ENCODE measurements at places on chromosomes 2 and 18.

- no peak for DNase-seq
Observed at GRCh38 chr2:143296089-143296488, 166.9 kb downstream of the ARHGAP15 start.

DNA sequence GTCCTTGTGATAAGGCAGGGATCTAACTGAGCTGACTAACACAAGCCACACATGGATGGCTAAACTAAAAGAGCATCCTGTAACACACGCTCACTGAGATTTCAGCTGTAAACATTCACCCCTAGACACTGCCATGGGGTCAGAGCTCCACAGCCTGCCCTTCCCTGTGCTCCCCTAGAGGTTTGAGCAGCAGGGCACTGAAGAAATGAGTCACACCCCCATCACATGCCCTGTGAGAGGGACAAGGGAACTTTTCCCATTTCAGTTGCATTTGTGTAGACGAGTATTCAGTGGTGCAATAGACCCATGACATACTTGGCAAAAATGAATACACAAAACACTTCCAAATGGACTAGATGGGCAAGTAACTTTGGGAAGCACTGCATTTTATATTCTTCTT lies 402.4 kb upstream of the LRRTM1 start:
- DNase-seq: no peak

DNA sequence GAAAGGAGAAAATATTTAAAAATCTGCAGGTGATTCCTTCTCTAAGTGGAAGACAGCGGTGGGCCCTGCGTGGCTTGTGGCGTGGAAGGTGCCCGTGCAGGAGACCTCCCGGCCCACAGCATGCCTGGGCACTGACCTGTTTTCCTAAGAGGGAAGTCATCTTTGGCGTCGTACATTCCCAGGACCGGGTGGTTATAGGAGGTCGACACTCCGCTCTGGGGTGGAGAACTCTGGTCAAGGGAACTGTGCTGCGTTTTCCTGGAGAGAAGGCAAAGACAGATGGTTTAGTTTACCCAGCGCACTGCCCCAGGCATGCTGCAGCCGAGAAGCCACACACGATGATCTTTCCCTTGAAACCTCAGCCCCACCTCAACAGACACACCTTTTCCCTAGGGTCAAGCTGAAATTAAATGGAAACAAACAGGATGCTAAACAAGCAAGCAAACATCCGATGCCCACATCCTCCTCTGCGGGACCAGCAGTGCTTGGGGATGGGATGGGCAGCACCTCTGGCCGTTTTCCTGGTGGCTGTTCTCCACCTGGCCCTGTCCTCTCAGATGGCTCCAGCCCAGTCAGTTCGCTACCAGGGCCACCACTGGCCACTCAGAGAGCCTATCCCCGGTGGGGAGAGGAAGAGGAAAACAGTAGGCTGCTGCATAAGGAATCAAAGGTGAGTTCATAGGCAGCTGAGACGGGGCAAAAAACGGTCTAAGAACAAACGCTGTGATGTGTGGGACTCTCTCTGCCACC lies 244.1 kb downstream of the HDAC4 start:
- DNase-seq: no peak

- peak; percentile 7 for DNase-seq
Observed at GRCh38 chr2:23092831-23093230, 292.1 kb upstream of the KLHL29 start.

DNA sequence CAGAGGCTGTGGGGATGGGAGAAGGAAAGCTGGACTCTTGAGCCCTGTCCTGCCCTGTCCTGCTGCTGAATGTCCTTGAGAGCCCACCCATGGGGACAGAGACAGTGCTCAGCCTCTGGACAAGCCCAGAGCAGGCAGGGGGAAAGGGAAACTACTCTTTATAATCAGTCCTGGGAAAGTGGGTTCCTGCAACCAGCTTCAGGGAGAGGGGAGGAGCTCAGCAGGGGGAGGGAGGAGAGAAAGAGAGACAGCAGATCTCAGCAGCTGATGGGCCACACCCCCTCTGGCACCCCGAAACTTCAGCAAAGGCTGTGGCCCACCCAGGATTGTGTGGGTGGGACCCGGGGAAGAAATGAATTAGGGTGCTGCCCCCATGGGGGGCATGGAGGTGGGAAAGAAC lies 11.6 kb downstream of the ECEL1 start:
- DNase-seq: no peak

GRCh38 chr2:134536296-134536695 lies 182.5 kb downstream of the TMEM163 start:
- DNase-seq: no peak

- no peak for DNase-seq
Observed at GRCh38 chr2:65630643-65631042, 198.2 kb upstream of the SPRED2 start.

- DNase-seq: no peak
Observed at GRCh38 chr2:64915510-64915900, 73.7 kb upstream of the SLC1A4 start.

GRCh38 chr2:239303711-239304532 lies 96.9 kb downstream of the HDAC4 start:
- DNase-seq: no peak

DNA sequence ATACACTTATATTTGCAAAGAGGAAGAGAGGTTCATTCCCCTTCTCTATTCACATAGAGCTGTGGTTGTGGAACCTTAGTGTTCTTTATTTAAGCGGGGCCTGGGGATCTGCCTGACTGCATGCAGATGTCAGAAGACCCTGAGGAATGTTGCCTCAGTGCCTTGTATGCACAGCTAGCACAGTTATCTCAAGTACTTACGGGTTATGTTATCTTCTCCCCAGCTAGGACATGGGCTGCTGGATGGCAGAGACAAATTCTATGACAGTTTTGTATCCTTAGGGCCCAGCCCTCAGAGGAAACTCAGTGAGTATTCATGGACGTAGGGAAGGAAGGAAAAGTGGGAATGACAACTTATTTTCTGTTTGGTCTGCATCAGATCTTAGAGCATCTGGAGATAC lies 37.7 kb upstream of the RTN4 start:
- peak; percentile 57 for DNase-seq

DNA sequence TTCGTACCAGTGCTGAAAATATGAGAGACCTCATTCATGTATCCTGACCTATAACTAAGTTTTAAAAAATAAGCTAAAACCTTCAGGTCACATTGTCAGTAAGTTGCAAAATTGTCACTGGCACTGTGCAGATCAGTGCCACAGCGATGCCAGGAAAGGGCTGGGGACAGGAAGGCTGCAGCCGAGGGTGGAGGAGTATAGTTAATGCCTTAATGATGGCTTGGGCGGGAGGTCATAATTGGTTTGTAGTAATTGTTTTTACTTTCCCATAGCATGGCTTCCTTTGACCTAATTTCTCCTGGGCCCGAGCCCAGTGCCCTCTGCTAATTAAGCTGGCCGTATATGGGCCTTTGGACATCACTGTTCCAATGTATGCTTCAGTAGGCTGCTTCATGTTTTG lies 47.2 kb upstream of the RAB12 start:
- no peak for DNase-seq

GRCh38 chr2:219638948-219639755 lies 11.7 kb downstream of the SLC4A3 start:
- no peak for DNase-seq

DNA sequence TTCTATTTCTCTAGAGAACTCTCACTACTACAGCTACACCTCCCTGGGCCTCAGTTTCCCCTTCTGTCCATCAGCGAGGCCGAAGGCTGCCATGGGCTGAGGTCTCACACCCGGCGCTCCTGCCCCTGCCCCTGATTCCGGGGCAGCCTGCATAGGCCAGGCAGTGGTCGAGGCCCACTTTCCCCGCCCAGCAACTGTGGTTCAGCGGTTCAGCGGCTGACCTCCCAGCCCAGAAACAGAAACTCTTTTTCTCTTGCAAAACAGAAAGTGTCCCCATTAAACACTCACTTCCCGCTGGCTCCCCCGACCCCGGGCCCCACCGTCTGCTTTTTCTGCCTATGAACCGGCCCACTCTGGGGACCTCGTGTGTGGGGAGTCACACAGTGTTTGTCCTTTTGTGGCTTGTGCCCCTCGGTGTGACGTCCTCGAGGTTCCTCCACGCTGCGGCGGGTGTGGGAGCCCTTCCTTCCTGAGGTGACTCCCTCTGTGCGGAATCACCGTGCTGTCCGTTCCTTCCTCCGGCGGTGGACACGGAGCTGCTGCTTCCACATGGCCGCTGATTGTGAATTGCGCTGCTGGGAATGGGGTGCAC lies 16.0 kb downstream of the PDCD1 start:
- peak; percentile 7 for DNase-seq

DNA sequence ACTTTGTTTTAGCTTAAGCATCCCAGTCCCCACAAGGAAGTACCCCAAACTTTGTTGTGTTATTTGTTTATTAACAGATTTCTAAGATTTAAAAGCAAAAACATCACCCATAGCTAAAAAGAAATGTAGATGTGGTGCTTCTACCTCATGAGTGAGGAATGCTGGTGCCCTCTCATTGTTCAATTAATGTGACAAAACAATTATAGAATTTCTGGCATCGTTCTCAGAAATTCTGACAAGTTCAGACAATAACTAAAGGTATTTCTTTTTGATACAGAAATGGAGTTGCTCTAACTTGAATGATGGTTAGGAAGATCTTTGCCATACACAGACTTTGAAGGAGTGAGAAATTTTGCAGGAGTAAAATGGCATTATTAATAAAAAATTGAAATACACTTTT lies 42.9 kb downstream of the SPRED2 start:
- DNase-seq: no peak
